RKO (cell line): ENCODE measurements at places on chromosomes 2 and 18.

- peak; percentile 45 for DNase-seq
These were observed 167.4 kb downstream of the PTGR3 start for GRCh38 chr18:75041586-75041985.

DNA sequence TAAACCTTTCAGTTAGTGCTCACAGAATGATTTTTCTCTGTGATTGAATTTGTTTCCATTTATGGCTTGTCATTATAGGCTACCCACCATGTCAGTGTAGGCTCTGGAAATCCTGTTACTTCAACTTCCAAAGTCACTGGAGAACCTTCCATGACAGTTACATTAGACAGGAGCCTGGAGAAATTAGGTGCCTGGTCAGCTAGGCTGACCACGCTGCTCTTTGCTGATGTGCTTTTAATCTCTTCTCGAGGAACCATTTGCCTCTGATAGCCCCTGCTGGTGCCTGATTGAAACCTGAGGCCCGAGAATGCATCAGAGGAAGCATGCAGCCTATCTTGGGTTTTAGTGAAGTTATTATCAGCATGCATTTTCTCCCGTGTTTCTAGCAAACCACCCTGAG, 29.6 kb upstream of the TTN start:
- no peak for DNase-seq

GRCh38 chr2:3535794-3536681, 16.7 kb upstream of the ADI1 start:
- DNase-seq, result peak; percentile 93

DNA sequence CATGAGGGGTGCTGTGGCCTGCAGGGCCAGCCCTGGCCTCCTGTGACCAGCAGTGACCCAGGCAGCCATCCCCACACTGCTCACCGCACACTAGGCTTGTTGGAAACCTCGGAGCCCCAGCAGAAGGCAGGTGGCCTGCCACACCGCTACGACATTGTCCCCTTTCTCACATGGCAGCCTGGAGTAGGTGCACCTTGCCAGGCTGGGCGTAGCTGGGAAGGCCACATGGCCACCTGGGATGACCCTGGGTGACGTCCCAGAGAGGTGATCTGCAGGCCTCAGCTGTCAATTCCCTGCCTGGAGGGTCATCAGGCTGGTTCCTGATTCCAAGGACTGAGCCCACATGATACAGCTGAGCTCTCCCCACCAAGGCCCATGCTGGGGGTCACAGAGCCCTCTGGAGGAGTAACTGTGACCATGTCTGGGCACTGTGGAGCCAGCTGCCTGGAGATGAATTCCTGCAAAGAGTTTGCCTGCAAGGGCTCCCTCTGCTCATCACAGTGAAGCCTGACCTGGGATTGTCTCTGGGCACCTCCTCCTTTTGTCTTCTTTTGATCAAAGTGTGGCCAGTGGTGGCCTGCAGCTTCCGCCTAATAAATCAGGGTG, 119.6 kb upstream of the OTOS start:
- DNase-seq, result no peak

- no peak for DNase-seq
These were observed 81.8 kb downstream of the EML6 start for GRCh38 chr2:54805255-54805654.

DNA sequence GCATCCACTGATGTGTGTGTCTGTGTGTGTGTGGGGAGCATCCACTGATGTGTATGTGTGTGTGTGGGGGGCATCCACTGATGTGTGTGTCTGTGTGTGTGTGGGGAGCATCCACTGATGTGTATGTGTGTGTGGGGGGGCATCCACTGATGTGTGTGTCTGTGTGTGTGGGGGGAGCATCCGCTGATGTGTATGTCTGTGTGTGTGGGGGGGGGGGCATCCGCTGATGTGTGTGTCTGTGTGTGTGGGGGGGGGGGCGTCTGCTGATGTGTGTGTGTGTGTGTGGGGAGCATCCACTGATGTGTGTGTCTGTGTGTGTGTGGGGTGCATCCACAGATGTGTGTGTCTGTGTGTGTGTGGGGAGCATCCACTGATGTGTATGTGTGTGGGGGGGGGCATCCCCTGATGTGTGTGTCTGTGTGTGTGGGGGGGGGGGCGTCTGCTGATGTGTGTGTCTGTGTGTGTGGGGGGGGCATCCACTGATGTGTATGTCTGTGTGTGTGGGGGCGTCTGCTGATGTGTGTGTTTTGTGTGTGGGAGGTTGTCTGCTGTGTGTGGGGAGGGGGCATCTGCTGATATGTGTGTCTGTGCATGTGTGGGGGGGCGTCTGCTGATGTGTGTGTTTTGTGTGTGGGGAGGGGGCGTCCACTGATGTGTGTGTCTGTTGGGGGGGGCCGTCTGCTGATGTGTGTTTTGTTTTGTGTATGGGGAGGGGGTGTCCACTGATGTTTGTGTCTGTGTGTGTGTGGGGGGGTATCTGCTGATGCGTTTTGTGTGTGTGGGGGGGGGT, 125.9 kb downstream of the NFATC1 start:
- no peak for DNase-seq

DNA sequence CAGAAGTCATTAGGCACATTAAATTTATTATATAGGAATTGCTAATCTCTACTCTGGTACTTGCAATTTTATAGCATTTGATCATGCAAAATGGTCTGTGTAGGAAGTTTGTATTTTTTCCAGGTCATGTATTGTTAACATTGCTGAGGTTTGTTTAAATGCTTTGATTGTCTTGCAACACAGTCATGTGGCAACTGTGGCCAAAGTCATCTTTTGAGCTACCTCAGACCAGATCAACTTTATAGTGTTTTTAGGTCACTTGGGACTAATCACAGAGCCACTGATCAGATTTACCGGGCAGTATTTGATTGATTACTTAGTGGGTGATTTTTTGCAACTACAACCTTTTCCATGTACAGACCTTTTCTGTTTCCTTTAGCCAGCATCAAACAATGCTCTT, 3.7 kb downstream of the SERPINB5 start:
- no peak for DNase-seq

- DNase-seq, result no peak
These were observed 34.1 kb downstream of the NOP58 start for GRCh38 chr2:202299712-202300111.

- no peak for DNase-seq
These were observed 93.4 kb downstream of the SLC25A12 start for GRCh38 chr2:171800639-171801038.

GRCh38 chr2:8427211-8427610, 254.6 kb upstream of the ID2 start:
- no peak for DNase-seq

DNA sequence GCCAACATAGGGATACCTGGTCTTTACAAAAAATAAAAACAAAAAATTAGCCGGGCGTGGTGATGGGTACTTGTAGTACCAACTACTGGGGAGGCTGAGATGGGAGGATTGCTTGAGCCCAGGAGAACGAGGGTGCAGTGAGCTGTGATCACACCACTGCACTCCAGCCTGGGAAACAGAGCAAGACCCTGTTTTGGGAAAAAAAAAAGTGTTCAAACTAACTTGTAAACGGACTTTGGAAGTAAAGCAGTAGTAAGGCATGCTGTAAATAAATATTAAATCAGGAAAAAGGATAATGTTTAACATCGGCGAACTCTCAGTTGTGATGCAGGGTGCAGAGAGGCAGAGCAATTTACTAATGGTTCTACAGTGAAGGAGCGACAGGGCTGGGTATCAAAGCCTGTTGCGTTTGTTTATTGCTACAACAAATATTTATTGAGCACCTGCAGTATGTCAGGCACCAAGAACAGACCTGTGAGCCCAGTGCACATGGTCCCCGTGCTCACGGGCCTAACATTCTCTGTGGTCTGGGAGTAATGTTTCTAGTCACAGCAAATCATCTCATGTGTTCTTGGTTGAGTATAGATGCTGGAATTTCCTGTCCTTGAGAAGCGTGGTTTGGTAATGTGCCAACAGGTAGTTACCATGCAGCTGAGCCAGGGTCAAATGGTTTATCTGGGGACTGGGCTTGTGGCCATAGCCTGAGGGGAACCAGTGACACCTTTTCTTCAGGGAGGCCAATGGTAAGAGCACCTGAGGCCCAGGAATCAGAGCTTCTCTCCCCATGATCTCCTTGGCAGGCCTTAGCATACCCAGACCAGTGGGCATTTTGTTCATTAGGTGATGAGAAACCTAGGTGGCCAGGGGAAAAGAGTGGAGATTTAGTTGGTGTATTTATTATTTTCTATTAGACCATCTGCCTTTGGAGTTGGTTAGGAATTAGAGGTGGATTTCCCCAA, 27.9 kb upstream of the GREB1 start:
- no peak for DNase-seq

DNA sequence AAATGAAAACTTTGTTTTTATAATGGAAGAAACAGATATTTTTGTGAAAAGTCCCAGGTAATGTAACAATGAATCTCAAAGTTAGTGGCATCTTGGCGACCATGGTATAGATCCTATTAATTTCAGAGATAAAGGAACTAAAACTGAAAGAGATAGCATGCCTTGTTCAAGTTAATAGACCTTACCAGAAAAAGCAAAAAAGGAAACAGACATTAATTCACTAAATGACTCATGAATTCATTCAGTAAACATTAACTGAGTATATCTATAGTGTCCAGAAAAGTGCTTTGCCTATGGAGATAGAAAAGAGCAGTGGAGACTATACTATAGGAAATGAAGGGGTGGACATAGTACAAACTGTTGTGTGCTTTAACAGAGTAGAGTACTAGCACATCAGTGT, 763.3 kb downstream of the TRIB2 start:
- no peak for DNase-seq

DNA sequence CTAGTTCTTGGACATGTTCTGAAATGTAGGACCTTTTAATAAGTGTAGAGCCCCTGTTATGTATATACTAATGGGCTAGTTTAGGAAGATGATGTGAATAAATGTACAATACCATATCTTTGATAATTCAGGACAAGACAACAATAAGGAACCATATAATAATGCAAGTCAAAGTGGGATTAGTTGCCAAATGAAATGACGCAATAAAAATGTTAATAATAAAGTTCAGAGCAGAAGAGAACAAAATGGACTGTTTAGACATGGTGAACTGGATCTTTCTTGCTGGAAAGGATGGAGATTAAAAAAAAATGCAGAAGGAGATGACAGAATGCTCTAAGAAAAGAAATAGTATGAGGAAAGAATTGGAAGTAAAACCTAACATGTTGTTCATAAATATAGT, 43.7 kb downstream of the MMADHC start:
- DNase-seq, result no peak

DNA sequence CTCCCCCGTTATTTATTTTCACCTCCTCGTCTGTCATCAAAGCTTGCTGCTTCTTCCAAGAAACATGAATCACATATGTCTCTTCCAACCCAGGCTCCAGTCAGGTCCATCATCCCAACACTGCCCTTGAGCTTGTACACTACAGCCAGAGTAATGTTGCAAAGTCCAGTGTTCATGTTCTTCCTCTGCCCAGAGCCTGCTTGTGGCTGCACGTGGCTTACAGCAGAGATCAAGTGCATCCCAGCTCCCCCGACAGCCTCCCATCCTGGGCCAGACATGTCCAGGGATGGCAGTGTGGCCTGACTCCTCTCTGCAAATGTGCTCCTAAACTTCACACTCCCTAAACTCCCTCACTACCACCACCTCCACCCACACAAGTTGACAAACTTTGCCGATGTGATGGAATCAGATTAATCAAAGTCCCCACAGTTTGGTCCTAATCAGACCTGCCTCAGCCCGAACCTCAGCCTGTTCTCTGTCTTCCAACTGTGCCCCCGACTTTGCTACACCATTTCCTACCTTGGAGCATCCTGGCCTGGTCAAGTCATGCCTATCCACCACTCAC, 54.2 kb upstream of the MAPRE3 start:
- no peak for DNase-seq

DNA sequence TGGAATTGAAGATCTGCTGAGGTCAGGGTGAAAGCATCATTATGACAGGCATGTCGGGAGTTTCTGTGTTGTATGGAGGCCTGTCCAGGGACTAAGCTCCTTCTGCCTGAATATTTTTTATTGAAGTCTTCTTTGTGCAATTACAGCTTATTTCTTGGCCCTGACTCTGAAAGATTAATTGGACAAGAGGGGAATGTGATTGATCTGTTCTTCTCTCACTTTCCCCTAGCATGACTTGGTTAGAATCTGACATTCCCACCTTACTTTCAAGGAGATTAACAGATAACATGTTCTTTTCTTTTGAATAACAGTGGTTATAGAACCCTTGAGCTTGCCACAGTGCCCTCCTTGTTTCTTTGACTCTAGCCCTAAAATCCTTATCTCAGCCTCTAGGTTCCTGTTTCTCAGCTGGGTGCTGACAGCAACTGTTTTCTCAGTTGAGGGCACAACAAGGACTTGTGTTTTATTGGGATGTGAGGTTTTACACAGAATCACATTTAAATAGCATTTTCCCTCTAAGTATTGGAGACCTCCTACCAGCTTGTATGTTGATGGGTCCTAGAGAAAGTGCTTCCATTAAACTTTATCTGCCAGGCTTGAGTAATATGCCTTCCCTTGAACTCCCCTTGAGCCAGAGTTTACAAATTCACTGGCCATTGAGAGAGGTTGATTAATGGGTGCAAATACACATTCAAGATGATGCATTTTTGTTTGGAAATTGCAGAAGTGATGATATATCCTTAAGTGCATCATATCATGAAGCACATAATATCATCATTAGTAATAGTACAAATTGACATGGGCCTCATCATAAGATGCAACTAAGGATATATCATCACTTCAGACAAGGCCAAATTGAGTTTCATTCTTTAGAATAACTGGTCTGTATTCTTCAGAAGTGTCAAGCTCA, 12.5 kb downstream of the TTLL4 start:
- DNase-seq, result no peak

- no peak for DNase-seq
These were observed 1.3 kb upstream of the RSAD2 start for GRCh38 chr2:6876309-6876708.

DNA sequence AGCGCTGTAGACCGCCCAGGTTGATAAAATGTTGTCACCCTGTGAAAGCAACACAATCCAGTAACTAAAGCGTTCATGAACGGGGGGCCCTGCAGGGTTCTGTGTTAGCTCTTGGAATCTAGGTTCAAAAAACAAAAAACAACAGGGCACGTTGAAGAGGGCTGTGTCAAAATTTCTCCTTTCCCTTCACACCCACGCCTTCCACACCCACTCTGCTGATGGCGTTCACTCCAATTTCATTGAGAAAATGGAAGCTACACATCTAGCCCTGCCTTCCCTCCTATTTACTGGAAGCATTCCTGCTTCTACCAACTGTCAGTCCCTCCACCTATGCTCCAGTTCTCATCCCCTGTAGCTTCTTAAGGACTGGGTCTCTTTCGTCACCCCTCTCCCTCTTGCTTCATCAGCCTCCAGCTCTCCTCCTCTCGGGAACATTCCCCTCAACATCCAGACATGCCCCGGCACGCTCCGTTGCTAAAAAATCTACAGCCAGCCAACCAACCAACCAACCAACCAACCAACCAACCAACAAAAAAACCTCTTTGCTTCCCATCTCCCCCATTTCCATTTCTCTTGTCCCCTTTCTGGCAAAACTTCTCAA, 98.4 kb upstream of the SP3 start:
- no peak for DNase-seq
